ENCODE measurements at places on chromosomes 13 and 19. TPM values are rescaled to one million over a fixed set of nuclear protein-coding genes. Genes with fewer than 3 reads are reported as not detected.

GRCh38 chr19:38361633-38362075 is 12.7 kb upstream of the PSMD8 start:
- peak; percentile 51 for DNase-seq

DNA sequence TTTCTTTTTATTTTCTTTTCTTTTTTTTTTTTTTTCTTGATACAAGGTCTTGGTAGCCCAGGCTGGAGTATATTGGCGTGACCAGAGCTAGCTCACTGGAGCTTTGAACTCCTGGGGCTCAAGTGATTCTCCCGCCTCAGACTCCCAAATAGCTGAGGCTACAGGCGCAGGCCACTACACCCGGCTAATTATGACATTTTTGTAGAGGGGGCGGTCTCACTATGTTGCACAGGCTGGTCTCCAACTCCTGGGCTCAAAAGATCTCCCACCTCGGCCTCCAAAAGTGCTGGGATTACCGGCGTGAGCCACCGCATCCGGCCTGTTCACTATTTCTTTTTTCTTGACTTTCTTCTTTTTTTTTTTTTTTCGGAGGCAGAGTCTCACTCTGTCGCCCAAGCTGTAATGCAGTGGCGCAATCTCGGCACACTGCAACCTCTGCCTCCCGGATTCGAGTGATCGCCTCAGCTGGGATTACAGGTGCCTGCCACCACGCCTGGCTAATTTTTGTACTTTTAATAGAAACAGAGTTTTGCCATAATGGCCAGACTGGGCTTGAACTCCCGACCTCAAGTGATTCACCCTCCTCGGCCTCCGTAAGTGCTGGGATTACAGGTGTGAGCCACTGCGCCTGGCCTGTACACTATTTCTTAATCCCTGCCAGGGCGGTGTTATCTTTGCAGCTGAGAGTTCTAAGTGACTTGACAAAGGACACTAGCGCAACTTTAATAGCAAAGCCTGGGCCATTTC is 37.1 kb upstream of the LSM14A start:
- DNase-seq, result no peak

DNA sequence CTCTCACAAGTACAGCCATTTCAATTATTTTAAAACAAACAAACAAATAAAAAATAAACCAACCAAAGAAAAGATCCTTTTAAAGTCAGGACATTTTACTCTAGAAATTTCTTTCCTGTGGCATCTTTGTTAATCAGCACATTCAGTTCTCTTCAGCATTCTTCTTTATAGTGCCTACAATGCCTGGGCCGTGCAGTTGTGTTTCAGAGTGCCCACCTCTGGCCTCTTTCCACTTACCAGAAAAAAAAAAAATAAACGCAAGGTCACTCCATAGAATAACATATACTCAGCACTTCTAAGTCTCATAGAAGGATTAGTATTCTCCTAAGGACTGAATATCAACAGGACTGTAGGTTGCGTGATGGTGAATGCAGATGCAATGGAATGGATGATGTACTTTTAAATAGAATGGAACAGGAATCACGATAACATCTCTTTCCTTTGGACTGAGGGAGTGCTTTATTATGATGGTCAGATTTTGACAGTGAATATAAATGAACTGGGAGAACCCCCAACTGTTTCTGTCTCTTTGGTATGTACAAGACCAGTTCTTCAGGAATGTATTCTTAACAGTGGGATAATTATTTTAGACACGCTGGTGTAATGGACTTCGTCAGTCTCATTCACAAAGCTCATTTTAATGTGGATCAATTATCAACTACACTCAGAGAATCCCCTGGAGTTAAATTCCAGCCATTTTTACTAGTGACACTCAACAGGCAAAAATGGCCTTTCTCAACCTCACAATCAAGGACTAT is 125.0 kb upstream of the NBEA start:
- no peak for DNase-seq

DNA sequence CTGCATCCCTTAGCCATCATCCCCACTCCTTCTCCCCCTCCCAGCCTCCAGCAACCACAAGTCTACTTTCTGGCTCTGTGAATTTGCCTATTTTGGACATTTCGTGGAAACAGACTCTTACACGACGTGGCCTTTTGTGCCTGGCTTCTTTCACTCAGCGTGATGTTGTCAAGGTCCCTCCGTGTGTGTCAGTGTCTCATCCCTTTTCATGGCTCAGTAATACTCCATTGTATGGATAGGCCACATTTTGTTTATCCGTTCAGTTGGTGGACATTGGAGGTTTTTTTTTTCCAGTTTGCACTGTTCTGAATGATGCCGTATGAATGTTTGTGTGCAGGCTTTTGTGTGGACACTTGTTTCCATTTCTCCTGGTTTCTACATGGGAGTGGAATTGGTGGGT is 38.0 kb downstream of the BICRA start:
- DNase-seq, result no peak

GRCh38 chr19:1172353-1173158 is 1.5 kb downstream of the SBNO2 start:
- DNase-seq, result no peak

- DNase-seq, result no peak
Measured at GRCh38 chr13:96216543-96216942, 126.6 kb downstream of the HS6ST3 start.

DNA sequence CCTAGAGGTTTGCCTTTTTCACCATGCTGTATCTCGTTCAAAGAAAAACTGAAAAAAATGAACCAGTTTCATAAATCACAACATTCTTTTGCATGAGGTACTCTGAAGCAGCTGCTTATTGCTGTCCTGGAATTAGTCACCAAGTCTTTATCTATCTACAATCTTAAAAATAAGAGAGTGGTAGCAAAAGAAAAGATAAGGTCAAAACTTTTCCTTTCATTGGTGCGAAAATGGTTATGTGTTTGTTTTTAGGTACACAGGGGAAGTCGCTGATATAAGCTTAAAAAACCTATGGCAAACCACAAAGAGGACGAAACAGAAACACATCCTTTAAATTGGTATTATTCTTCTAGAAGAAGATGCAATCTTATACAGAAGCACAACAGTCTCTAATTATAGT is 20.7 kb downstream of the OBI1 start:
- DNase-seq, result no peak

THSD8 gene
- 2.2 TPM for polyA plus RNA-seq

ATXN8OS gene
- polyA plus RNA-seq, result 0.46 TPM
